ENCODE measurements at places on chromosomes 5 and 9. TPM values are rescaled to one million over a fixed set of nuclear protein-coding genes. Genes with fewer than 3 reads are reported as not detected.

GRCh38 chr9:108631496-108632285, 224.1 kb downstream of the ACTL7B start:
- DNase-seq: no peak

DNA sequence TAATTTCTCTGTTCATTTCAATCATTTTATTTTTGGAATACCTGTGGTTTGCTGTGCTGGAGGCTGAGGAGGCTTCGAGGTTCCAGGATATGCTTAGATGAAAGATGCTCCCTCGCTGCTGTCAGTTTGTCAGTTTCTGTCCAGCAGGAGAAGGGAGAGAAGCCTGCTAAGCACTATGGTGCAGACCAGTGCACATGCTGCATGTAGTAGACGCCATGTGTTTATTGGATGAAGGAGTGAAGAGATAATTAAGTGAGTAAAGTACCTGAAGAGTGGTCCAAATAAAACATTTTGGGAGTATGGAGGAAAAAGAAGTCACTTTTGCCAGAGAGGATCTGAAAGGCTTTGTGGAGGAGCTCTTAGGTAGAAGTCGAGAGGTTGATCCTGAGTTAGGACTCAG, 2.1 kb downstream of the PDZD2 start:
- no peak for DNase-seq

GRCh38 chr5:87403409-87403808, 9.3 kb downstream of the CCNH start:
- no peak for DNase-seq

GRCh38 chr5:179346875-179347274, 1.6 kb upstream of the ADAMTS2 start:
- no peak for DNase-seq

DNA sequence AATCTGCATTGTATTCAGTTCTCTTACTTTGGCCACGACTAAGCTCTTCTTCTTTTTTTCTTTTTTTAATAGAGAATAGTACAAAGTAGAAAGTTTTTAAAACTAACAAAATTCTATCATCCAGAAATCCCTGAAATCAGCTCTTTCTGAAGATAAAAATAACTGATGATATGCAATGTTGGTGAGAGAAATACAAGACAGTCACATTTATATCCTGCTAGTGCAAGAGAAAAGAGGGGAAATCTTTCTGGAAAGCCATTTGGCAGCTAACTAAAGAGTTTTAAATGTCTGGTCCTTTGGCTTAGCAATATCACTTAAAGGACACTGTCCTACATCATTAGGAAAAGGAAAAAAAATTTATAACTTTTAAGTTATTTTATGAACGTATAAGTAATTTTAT, 27.0 kb upstream of the FREM1 start:
- no peak for DNase-seq

DNA sequence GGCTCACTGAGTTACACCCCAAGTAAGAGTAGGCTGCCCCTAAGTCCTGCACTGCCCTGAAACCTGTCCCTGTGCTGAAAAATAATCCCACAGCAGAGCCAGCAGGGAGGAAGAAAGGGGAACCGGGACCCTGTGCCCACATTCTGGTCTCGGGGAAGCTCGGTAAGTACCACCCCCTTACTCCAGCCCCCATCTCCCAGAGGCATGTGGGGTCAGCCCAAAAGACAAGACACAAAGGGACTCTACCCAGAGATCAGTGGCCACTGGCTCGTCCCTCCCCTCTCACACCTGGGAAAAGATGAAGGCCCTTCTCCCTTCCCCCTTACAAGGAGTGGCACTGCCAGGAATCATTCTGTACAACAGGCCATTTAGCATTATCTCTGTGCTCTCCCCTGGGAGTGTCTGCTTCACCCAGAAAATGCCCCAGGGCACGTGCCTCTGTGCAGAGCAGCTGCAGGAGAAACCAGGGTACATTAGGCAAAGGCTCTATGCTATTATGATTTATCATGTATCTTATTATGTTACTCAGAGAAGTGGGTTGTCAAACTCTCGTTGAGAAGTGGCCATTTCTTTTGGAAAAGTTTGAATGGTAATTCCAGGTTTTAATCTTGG, 71.3 kb downstream of the NDFIP1 start:
- no peak for DNase-seq

The SLC6A7 gene
- total RNA-seq: 1.6 TPM

The OBP2B gene
- total RNA-seq: not detected

All from NCI-H460 (cell line).